GOT3 (cell line): ENCODE measurements at places on chromosomes 6 and 20.

- DNase-seq: no peak
Observed at GRCh38 chr6:33458676-33459075, 4.3 kb downstream of the ZBTB9 start.

GRCh38 chr20:20417876-20418676, 50.2 kb downstream of the INSM1 start:
- no peak for DNase-seq

DNA sequence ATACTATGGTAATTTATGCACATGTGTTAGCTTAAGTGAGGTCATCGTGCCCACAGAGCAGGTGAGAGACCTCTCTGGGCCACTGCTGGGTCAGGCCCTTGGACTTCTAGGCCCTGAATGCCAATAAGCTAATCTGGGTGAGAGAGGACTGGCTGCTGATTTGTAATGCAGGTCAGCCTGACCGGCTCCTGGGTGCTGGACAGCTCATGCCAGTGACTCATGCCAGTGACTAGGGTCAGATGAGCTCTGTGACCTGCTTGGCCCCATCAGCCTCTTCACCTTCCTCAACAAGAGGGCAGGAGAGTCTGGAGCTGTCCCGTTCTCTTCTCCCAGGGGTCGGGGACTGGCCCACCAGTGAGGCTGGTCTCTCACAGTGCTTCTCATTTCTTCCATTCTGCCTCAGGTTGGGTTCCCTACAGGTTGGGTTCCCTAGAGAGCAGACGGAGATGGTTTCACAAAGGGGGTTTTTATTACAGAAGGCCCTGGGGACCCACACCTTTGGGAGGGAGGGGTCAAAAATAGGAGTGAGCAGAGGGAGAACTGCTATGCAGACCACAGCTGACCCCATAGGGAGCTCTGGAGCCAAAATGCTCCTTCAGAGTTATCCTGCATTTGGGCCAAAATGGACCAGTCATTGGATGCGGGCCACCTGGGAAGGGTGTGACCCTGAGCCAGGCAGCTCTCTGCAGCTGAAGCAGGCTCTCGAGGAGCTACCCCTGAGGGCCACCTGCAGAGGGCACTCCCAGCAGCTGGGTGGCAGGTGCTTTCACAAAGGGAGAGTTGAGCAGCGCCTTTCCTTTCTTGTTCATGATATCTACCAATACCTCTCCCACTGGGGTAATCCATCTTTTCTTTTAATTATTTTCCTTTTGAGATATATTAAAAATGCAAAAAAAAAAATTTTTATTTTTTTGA, 2.2 kb upstream of the OXT start:
- no peak for DNase-seq

DNA sequence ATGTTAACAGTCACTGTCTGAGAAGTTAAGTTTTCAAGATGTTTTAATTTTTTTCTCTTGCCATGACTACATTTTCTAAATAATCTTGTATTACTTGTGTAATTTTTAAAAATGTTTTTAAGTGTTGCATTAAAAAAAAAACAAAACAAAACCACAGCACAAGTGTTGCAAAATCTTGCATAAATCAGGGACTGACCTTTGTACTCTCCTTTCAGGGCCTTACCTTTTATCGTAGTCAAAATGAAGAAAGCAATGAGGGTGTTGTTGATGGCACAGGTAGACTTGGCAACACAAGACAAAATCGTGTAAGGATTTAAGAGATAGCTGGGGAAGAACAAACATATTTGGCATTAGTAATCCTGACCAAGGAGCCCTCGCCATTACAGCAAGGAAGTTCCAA, 42.5 kb downstream of the PIGU start:
- no peak for DNase-seq

DNA sequence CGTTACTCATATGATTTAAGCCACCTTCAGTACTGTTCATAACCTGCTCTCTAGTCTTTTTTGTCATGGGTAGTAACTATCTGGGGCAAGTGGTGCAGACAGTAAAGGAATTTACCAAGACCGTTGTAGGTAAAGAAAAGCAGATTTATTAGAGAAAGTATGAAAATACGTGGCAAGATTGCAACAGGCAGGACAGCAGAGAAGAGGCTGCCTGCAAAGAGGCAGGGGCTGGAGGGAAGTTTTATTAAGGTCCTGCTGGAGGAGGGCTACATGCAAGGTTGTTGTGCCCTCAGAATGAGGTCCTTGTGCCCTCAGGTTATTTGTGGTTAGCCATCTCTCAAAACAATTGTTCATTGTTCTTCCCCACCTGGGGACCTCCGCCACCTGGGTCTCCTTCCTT, 444.3 kb downstream of the BCKDHB start:
- no peak for DNase-seq

DNA sequence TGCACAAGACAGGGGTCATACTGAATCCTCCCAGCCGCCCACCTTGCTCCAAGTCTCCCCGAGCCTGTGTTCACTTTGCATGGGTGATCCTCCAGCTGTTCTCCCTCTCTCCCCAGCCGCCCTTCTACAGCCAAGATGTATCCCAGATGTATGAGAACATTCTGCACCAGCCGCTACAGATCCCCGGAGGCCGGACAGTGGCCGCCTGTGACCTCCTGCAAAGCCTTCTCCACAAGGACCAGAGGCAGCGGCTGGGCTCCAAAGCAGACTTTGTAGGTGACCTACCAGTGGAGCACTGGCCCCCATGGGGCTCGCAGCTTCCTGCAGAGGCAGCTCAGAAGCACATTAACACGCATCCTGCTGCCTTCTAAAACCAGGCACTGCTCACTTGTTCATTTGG, 14.6 kb upstream of the IFT52 start:
- DNase-seq: no peak

GRCh38 chr20:24694157-24694726, 224.8 kb downstream of the SYNDIG1 start:
- DNase-seq: no peak

DNA sequence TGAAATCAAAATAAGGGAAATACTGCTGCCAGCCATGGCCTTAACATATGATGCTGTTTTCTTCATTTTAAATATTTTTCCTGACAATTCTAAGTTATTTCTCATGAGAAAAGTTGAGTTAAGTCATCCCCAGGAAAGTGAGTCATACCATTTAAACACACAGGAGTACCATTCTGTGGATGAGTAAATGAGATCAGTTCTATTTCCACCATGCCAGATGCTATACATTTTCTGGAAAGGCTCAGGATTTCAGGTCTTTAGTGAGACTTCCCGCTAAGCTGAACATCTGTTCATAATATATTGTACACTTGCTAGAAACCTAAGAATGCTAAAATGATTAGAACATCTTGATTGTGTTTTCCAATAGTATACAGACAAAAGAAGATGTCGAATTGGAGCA, 256.2 kb upstream of the MANEA start:
- DNase-seq: no peak

- no peak for DNase-seq
Observed at GRCh38 chr6:131739136-131739535, 28.3 kb upstream of the CTAGE9 start.

GRCh38 chr6:144921206-144921975, 636.3 kb downstream of the UTRN start:
- no peak for DNase-seq

DNA sequence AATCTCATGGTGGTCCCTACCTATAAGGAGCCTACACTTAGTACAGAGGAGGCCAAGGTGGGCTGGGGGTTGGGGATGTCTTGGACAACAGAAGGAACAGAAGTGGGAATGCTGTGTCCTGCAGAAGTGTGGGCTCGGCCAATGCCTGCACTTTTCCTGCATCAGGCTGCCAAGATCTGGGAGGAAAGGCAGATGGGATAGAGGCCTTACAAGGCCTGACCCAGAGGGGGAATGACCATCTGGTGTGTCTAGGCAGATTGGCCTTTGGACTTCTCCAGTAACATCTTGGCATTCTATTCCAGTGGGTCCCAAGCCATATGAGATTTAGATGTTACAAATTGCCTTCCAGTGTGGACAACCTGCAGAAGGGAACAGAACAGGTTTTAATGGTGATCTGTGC, 124.7 kb upstream of the GPR6 start:
- DNase-seq: no peak

DNA sequence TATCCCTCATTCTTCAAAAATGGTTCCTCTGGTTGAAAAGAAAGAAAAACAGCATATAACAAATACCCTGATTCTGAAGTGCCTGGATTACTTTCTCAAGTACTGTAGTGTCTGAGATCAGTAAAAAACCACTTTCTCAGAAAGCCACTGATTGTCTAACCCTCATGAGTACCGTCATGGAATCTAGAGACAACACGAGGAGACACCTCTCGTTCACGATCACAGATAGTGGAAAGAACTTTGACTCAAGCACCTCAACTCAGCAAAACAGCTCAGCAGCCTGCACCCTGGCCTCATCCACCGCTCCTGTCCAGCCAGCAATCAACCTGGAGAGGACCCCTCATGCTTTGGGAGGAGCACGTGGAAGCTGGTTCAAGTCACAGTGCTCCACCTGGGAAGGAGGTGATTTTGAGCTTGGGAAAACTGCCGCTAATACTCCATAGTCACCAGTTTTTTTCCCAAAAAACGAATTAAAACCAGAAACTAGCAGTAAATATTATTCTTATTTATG, 1.0 kb downstream of the SCML4 start:
- DNase-seq: no peak

DNA sequence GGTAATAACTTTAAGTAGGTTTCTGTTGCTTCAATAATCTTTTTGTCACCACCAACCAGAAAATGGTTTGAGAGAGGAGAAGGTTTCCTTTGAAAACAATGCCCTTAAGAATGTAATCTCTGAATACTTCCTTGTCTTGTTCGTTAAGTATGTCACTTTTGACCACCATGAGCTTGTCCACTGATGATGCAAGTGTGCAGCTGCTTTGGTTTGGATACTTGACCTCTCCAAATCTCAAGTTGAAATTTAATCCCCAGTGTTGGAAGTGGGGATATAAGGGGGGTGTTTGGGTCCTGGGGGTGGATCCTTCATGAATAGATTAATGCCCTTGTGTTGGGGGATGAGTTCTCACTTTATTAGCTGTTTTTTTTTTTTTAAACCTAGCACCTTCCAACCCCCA, 985.4 kb downstream of the EPHA7 start:
- no peak for DNase-seq

DNA sequence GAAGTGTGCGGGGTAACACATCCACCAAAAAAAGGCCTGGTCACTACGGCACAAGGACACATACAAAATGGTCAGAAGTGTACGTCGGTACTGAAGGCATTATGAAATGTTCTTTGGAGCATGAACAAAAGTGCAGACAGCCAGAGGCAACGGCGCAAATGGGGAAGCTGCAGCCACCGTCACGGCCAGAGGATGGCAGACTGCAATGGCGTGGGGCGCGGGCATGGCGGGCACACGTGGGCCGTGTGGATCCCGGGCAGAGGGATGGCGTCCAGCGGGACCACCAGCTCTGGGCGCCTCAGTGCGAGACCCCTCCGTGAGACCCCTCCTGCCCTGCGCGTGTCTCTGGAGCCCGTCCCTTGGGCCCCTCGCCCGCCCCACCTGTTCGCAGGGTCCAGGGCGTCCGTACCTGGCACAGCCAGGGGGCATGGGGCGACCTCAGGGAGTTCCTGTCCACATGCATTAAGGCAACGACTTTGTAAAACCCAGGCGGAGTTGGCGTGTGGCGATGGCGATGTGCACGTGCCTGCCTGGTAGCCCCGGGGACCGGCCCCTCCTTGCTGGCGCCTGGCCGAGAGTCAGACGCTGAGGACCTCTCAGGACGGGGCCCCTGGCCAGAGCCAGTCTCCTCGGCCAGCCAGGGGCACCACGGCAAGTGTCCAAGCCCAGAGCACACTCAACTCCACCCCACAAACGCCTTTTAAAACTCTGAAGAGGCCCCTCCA, 39.5 kb upstream of the CHRNA4 start:
- no peak for DNase-seq
